IPS-NIHi11 (cell line): ENCODE measurements at places on chromosomes 2 and 18.

- no peak for DNase-seq
These were observed 519.9 kb downstream of the KCNJ3 start for GRCh38 chr2:155218292-155218924.

DNA sequence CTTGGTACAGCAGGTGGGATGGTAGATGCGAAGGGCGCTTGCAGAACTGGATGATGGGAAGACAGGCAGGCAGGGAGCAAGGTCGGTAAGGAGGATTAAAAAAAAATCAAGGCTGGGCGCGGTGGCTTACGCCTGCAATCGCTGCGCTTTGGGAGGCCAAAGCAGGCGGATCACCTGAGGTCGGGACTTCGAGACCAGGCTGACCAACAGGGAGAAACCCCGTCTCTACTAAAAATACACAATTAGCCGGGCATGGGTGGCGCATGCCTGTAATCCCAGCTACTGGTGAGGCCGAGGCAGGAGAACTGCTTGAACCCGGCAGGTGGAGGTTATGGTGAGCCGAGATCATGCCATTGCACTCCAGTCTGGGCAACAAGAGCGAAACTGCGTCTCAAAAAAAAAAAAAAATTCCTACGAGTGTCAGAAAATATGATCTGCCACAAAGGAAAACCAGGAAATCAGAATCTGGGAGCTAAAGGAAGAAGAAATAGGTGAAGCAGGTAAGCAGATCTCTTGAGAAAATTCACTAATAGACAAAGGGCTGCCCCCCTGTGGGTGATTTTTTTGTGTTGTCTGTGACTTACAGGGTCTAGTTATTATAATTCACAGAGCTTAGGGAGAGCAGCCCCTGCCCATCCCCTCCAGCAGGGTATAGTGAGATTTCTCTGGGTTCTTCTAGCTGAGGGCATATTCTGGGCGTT, 46.2 kb downstream of the C2orf42 start:
- DNase-seq = no peak

GRCh38 chr18:59323931-59324622, 5.6 kb upstream of the CPLX4 start:
- DNase-seq = no peak

DNA sequence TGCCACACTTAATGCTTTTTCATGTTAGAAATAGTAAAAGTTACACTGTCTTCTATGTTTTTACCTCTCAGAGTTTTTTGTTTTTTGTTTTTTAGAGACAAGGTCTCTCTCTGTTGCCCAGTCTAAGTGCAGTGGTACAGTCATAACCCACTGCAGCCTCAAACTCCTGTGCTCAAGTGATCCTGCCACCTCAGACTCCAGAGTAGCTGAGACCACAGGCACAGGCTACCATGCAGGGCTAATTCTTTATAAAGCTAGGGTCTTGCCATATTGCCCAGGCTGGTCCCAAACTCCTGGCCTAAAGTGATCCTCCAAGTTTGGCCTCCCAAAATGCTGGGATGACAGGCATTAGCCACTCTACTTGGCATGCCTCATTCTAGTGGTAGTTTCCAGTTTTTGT, 33.1 kb downstream of the GLS start:
- no peak for DNase-seq

DNA sequence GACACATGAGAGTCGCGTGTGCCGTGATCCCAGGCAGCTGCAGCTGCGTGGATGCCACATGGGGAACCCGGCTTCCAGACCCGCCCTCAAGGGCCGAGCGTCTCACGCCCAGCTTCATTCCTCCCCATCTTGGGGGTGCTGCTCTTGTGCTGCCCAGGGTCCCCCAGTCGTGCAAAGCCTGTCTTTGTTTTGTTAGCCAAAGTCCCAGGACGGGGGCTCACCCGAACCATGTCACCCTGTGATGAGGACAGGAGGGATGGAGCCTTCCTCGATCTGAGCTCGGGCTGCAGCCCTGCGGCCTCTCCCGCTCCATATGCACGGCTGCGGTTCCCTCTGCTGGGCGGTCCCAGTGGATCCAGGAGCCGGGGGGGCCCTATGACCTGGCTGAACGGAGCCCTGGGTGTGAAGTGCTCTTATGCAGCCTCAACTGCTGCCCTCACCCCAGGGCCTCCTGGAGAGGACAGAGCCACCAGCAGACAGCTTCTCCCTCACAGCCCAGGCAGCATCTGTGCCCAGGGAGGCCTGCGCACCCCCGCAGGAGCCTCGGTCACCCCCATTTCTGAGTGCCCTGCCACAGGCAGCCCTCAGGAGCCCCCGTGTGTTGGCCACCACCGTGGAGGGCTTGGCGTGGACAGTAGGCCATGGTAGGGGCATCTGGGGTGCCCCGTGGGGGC, 99.0 kb upstream of the CTDP1 start:
- DNase-seq = peak; percentile 12

DNA sequence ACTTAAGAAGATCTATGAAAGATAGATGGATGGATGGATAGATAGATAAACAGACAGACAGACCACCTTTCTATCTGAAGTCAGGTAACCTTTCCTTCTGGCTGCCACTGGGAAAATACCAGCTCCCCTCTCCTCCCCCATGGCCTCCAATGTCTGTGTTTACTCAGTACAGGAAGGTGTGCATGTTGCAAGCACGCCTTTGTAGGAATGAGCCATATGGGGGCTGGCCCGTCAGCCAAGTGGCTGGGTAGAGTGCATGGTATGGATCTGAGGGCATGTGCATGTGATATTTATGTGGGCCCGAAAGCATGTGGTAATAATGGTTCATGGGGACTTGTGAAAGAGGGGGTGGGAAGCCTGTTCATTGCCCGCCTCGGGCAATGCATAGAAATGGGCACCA, 109.2 kb upstream of the FZD7 start:
- DNase-seq = no peak

- DNase-seq = no peak
These were observed 47.7 kb upstream of the SMIM21 start for GRCh38 chr18:75475228-75475627.

DNA sequence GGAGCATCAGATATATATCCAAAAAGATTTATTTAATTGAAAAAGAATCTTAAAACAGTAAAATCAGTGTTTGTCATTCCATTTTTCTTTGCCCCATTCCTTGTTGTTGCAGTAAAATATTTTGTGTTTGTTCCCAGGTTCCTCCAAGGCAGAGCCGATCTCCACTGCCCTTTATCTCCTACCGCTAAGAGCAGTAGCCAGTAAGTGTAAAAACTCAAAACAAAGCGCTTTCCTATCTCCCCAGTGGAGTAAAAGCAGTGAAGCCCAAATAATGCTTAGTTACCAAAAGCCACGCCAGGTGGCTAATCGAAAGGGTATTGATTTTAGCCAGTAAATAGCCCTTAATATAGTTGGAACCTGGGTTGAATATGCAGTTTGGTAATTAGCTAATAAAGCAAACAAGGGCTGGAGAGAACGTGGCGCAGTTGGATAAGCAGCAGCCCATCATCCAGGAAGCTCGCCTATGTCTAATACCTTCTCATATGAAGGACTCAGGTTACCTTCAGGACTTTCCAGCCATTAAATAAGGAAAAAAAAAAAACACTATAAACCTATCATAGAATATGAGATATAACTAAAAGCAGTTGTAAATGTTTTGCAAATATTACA, 12.4 kb upstream of the GPD2 start:
- DNase-seq = no peak

- no peak for DNase-seq
These were observed 70.3 kb downstream of the VWC2L start for GRCh38 chr2:214481204-214481603.

GRCh38 chr2:199452991-199453379, 4.8 kb downstream of the SATB2 start:
- DNase-seq = no peak

GRCh38 chr18:52682260-52682659, 342.3 kb downstream of the DCC start:
- DNase-seq = no peak

- DNase-seq = no peak
These were observed 50.5 kb downstream of the IMPA2 start for GRCh38 chr18:12031846-12032245.

- peak; percentile 78 for DNase-seq
These were observed 5.8 kb upstream of the MRPL33 start for GRCh38 chr2:27765621-27766286.

DNA sequence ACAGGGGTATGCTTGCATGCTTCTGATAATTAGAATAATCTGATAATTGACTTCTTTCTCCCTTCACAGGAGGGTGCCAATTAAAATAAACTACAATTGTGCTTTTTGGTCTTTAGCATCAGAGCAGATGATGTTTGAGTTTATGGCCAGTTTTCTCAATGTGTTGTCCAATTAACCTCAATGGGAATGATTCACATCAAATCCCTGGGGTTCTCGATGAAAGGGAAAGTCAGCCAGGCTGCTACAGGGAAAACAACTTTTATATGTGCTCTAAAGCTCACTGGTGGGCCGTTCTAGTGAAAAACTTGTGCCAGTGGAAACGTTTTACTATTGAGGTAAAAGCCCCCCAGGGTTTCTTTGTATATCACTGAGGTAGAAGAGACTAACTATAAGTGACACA, 887.3 kb upstream of the CRIM1 start:
- DNase-seq = no peak

DNA sequence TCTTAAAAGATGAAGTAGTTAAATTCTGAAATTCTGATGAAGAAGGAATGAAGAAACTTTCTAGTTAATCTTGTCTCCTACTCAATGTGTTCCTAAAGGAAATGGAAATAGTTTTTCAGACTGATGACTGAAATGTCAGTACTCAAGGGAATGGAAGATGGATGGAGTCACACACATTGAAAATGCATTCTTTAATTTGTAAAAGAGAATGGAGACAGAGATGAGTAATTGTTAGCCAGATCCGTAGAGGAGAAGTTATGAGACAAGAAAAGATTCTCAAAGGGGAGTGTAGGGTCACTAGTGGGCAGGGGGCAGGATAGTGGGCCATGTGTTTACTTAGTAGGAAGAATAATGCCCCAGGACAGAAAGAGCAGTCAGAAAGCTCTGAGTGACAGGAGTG, 13.3 kb downstream of the ZSWIM2 start:
- DNase-seq = no peak

DNA sequence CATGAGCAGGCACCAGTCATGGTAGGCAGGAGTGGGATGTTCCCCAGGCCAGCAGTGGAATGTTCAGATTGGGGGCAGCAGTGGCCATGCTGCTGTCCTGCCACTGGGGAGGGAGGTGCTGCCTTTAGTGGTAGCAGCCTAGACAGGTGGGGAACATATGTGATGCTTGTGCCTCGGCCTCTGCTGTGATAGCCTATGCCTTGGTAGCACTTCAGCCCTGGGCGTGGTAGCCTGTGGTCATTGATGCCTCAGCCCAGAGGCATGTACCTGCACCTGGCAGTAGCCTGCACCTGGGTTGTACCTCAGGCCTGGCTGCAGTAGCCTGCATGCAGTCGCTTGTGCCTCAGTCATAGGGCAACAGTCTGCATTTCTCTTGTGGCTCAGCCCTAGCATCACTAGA, 7.1 kb downstream of the RFTN2 start:
- no peak for DNase-seq

- DNase-seq = peak; percentile 25
These were observed 565.5 kb downstream of the CCDC85A start for GRCh38 chr2:56749152-56749752.

GRCh38 chr2:100655936-100656534, 93.2 kb downstream of the PDCL3 start:
- no peak for DNase-seq

DNA sequence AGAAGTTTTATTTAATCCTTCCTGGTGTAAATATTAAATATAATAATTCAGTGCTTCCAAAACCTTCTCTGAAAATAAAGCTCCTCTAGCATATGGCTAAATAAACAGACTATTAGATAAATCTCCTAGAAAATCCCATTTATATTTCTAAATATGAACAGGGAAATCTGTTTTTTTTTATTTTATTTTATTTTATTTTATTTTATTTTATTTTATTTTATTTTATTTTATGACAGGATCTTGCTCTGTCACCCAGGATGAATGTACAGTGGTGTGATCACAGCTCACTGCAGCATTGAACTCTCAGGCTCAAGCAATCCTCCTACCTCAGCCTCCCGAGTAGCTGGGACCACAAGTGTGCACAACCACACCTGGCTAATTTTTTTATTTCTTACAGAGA, 673.5 kb downstream of the IRS1 start:
- DNase-seq = no peak

DNA sequence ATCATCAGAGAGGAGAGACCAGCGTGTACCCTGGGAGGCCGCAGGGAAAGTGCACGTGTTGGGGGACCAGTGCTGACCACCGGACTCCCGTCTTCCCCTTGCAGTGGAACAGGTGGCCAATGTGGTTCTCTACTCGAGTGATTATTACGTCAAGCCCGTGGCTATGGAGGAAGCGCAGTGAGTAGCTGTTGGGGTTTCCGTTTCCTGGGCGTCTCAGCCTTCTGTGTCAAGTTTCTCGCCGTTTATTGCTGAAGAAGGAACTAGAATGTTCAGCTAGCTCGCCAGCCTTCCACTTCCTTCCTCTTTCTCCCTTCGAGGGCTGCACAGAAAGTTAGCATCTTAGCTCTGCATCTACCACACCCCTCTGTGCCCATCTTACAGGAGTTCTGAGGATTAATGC, 22.8 kb upstream of the DGKD start:
- DNase-seq = no peak

DNA sequence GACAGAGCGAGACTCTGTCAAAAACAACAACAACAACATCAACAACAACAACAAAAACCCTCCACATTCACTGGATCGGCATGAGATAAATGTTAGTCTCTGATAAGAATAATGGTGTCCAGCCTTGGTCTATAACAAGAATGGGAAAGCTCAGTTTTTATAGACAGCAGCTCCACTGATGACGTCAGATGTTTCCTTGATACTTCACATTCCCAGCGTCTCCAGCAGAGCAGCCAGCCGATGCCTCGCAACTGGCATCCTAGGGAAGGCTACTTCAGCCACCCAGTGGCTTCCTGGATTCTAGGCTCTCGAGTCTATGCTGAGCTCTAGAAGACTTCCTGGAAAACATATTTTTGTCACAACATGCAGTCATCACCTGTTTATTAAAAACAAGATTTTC, 271.4 kb upstream of the SMIM21 start:
- DNase-seq = no peak

- DNase-seq = no peak
These were observed 97.2 kb upstream of the GLI2 start for GRCh38 chr2:120638450-120638849.

DNA sequence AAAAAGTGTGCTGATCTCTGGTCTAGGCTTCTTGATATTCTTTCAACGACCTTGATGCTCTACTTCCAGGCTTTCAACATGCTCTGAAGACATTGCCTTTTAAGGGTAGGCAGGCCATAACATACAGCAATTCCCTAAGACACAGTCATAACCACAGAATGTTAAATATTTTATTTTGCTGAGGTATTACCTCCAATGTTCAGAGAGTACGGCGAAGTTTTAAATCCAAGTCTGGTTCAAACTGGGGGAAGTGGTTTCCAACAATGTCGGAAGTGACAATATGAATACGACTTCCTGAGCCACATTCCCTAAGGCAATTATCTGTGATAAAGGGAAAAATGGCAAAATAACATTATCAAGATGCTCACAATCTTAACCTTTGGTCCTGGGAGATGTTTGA, 1077.9 kb upstream of the PIK3C3 start:
- no peak for DNase-seq

- DNase-seq = no peak
These were observed 73.6 kb upstream of the TSPYL6 start for GRCh38 chr2:54329482-54330161.

GRCh38 chr2:228527197-228527881, 345.9 kb upstream of the SPHKAP start:
- no peak for DNase-seq
